ENCODE measurements at places on chromosomes 5 and 9. TPM values are rescaled to one million over a fixed set of nuclear protein-coding genes. Genes with fewer than 3 reads are reported as not detected.

- H3K4me3 ChIP-seq: peak overlapping the region; percentile 82
- no peak for DNase-seq
- no peaks in the 10 kb centered on the region for H3K36me3 ChIP-seq
- peak overlapping the region; percentile 45 for H3K27ac ChIP-seq
Observed at GRCh38 chr5:157574456-157575380, 857 bp downstream of the ADAM19 start.

DNA sequence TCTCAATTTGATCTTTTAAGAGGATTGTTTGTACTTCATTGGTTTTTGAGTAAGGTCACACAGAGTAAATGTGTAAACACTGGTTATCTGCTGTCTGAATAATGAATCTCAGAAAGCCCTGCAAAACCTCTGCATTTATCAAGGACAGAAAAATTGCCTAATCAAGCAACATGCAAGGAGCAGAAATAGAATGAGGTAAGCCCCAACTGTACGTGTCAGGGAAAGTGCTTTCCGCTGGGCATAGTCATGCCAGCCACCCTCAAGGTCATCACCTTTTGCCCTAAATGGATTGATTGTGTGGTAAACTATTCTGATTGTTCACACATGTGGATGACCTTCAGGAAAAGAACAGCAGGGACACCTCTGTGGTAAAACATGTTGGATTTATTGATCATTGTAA, 376.9 kb upstream of the KCNN2 start:
- no peaks in the 10 kb centered on the region for H3K4me1 ChIP-seq
- H3K27me3 ChIP-seq: no peaks in the 10 kb centered on the region
- H3K27ac ChIP-seq: no peak overlapping the region
- no peaks in the 10 kb centered on the region for H3K36me3 ChIP-seq

DNA sequence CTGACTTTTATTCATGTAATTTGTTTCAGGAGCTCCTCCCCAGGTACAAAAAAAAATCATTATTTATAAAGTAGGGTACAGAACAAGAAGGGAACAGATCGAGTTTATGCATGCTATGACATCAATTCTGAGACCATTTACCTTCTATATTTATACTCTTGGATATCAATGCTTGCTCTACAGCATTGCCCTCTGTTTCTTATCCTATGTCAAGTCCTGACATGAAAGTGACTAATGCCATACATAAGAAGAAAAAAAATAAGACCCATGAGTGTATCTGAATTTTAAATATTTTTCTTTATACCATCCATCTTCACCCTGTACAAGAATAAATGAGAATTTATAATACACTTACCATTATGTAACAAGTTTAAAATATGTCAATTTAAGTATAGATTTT, 2016.3 kb upstream of the CDH9 start:
- no peaks in the 10 kb centered on the region for H3K27me3 ChIP-seq
- DNase-seq: no peak
- H3K4me1 ChIP-seq: no peaks in the 10 kb centered on the region
- H3K27ac ChIP-seq: no peak overlapping the region
- no peak overlapping the region for H3K4me3 ChIP-seq

GRCh38 chr5:1783216-1783554, 16.5 kb downstream of the MRPL36 start:
- no peaks in the 10 kb centered on the region for H3K36me3 ChIP-seq
- DNase-seq: no peak
- H3K27me3 ChIP-seq: no peaks in the 10 kb centered on the region
- H3K4me1 ChIP-seq: no peaks in the 10 kb centered on the region

DNA sequence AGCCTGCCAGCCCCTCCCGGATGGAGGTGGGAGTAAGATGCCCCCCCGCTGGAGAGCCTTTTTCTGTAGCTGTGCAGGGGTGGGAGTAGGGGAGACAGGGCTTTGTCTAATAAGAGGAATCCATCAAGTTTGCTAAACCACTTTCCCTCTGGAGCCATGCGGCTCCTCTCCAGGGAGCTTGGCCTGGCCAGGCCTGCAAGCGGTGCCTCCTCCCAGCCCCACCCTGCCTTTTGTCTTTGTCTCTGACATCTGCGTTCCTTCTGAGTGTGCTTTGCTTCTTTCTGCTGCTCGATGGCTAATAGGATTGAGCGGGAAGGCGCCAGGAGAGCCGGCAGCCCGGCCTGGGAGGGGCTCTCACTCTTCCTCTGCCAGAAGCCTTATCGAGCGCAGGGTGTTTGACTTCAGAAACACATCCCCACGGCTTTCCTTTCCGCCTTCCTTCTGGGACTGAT, 26.7 kb upstream of the FCN1 start:
- H3K4me1 ChIP-seq: no peaks in the 10 kb centered on the region
- H3K27me3 ChIP-seq: no peaks in the 10 kb centered on the region
- H3K4me3 ChIP-seq: no peak overlapping the region

DNA sequence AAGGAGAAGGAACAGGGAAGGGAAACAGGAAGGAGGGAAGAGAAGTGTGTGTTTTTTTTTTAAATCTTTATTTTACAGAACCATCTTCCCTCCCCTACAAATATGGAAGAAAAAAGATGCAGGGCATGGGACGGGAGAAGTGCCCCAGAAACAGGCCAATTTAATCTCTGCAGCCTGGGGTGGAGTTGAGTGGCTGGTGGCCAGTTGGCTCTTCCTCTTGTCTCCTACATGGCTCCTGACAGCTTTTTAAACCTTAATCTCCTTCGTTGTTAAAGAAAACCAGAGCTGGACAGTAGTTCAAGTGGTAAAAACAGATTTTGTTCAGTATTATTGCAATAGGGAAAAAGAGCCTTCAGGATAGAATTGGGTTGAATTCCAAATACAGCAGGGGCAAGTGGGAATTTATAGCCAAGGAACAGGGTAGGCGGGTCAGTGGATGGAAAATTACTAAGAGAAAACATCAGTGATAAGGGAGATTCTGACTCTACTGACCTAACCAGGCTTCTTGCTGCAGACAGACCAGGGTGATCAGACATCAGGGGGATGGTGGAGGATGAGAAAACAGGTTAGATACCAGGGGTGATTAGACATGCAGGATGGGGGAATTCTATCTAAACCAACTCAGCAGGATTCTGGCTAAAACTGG, 125.1 kb upstream of the CLINT1 start:
- H3K4me1 ChIP-seq: no peaks in the 10 kb centered on the region
- H3K27me3 ChIP-seq: no peaks in the 10 kb centered on the region
- no peaks in the 10 kb centered on the region for H3K36me3 ChIP-seq
- no peak overlapping the region for H3K27ac ChIP-seq
- no peak for DNase-seq
- H3K4me3 ChIP-seq: no peak overlapping the region

DNA sequence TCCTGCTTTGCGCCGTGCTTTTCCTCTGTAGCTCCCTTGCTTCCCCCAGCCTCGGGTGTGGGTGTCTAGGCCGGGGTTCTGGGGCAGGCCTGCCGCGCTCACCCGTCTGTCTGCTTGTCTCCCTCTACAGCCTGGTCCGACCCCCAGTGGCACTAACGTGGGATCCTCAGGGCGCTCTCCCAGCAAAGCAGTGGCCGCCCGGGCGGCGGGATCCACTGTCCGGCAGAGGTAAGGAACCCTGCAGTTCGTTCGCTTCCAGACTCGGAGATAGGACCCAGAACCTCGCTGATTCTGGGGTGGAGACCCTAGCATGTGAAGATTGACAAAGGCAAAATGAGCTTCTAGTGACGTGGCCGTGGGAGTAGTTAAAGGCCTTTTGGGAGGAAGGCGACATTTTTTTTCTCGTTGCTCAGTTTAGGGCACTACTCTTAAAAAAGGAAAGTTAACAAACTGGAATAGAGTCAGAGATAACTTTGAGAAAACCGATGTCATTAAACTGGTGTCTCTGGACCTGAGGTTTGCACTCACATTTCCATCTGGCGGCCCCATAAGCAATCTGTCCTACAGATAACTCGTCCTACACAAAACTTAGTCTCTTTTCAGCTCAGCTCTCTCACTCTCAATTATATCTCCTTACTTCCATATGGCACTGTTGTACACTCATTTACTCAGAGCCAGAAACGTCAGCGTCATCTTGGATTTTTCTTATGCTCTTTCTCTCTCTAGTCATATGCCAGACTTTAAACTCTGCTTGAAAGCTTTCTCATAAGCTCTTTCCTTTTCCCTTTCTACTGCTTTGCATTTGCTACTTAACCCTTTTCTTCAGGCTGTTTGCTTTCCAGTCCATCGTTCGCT, 561 bp downstream of the SEC61B start:
- DNase-seq: no peak
- peaks cover 2% of the 10 kb centered on the region for H3K4me1 ChIP-seq
- peak overlapping the region; percentile 82 for H3K4me3 ChIP-seq

DNA sequence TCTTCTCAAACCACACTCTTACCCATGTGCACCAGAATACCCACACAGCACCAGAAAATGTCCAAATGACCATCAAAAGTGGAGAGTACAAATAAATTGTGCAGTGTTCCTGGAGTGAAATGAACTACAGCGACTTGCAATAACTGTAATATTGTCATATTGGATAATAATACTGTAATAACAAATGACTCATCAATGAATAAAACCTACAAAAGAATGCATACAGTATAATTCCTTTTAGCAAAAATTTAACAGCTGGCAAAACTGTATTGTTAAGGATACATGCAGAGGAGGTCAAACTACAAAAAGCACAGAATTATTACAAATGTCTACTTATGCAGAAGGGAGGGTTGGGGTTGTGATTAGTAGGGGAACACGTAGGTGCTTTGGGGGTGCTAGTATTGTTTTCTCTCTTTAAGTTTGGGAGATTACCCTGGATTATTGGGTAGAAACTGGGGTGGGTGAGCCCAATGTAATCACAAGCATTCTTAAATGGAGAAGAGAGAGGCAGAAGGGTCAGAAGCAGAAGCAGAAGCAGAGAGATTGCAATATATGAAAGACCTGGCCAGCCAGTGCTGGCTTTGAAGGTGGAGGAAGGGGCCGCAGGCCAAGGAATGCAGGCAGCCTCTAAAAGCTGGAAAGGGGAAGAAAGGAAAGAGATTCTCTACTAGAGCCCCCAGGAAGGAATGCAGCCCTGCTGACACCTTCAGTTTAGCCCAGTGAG, 21.8 kb downstream of the IRF1 start:
- no peak overlapping the region for H3K27ac ChIP-seq
- no peak for DNase-seq
- no peak overlapping the region for H3K4me3 ChIP-seq
- H3K27me3 ChIP-seq: no peaks in the 10 kb centered on the region
- no peaks in the 10 kb centered on the region for H3K36me3 ChIP-seq
- peaks cover 64% of the 10 kb centered on the region for H3K4me1 ChIP-seq

- DNase-seq: no peak
- peaks cover 1% of the 10 kb centered on the region for H3K4me1 ChIP-seq
- no peak overlapping the region for H3K27ac ChIP-seq
Observed at GRCh38 chr5:172180936-172181335, 7.1 kb downstream of the STK10 start.

DNA sequence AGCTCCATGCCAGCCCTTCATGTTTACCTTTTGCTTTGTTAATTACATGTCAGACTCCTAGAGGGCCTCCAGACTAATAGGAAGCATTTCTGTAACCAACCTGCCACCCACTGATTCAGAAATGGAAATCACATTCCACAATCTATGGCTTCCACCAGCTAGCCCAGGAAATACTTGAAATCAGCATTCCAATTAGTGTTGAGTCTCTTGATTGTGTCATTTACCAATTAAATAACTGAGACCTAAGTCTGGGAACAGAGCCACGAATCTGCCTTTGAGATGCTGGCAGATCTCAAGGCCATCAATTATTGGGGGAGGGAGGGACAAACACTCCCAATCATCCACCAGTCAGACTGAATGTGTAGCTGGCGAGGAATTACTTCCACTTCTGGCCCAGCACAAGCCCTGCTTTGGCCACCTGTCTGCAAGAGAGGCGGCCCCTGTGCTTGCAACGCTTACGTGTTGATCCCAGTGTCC, 27.4 kb upstream of the SAP30L start:
- no peak for DNase-seq
- H3K4me1 ChIP-seq: no peaks in the 10 kb centered on the region
- H3K27ac ChIP-seq: no peak overlapping the region
- peaks cover 4% of the 10 kb centered on the region for H3K36me3 ChIP-seq

GRCh38 chr9:96459268-96460007, 9.5 kb downstream of the HABP4 start:
- no peak overlapping the region for H3K27ac ChIP-seq
- H3K36me3 ChIP-seq: no peaks in the 10 kb centered on the region
- DNase-seq: no peak
- H3K4me1 ChIP-seq: no peaks in the 10 kb centered on the region
- H3K4me3 ChIP-seq: no peak overlapping the region

DNA sequence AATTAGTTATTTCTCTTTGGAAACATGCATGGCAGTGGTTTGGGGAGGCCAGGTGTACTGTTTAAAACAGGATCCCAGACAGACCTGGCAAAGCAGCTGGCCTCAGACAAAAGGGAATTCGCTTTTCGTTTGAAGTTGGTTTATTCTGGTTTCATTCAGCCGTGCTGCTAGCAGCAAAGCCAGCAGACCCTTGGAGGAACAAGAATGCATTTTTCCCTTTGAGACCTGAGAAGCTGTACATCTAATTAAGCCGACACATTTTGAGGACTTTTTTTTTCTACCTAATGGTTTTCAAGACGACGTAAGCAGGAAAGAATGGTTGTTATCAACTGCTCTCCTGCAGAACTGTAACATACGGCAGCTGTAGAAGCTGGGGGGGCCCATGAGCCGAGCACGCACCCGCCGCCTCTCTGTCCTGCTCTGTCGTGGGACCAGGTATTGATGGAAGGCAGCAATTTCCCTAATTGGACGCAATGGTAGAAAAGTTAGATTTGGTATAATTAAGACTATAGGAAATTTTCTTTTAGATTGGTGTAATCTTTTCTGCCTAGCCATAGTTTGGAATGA, 13.6 kb downstream of the PLEKHG4B start:
- no peaks in the 10 kb centered on the region for H3K4me1 ChIP-seq
- H3K27me3 ChIP-seq: no peaks in the 10 kb centered on the region
- no peak overlapping the region for H3K27ac ChIP-seq

DNA sequence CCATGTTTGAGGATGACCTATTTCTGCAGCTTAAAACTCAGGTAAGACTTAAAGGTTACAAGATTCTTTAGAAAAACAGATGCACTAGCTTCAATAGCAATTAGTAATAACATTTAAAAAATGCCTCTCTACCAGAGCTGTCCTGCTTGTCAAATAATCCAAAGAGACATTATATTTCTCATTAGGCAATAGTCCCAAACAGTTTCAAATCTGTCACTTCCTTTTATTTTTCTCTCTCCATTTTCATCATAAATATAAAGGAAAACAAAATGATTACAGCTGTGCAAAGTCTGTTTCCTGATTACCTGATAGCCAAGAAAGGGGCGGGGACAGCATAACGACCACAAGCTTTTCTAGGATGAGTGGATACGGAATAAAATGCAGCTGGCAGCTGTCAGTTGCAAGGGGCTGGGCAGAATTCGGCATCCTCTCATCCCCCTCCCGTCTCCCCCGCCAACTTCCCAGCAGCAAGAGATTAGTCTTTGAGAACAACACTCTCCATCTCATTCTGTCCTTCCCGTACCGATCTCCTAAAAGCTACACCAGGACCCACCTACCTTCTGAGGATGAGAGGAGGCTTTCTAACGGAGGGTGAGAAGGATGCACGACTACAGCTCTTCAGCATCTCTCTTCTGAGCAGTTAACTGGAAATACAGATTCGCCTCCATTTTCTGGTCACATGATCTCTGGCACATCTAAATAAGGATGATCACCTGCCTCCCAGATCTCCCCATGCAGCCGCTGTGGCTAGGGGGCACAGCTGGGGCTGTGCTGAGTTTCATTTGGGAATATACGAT, 72.5 kb upstream of the PCA3 start:
- no peak overlapping the region for H3K27ac ChIP-seq
- peak overlapping the region; percentile 3 for H3K4me3 ChIP-seq
- H3K27me3 ChIP-seq: peaks cover 3% of the 10 kb centered on the region
- no peak for DNase-seq
- H3K4me1 ChIP-seq: no peaks in the 10 kb centered on the region

MAT2B gene
- 23.1 TPM for polyA plus RNA-seq

CDKN2B gene
- polyA plus RNA-seq: 0.75 TPM
